ENCODE measurements at places on chromosomes 6 and 20.

DNA sequence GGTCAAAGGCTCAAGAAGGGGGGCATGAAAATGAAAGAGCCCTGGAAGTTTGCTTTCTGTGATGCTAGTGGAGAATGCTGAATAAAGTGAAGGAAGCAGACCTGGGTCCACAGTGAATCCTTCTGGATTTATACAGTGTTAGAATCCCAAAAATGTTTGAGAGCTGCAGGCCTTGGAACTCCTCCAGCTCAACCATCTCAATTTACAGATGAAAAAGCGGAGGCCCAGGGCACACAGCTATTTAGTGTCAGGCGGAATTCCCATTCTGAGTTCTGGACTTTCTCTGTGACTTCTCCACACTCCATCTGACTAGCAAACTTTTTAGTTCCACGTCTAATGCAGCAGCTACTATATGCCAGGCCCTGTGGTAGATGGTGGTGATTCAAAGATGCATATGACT lies 1.5 kb upstream of the PRSS35 start:
- no peak for DNase-seq

GRCh38 chr6:119915971-119916370 lies 566.4 kb upstream of the MAN1A1 start:
- DNase-seq, result no peak

DNA sequence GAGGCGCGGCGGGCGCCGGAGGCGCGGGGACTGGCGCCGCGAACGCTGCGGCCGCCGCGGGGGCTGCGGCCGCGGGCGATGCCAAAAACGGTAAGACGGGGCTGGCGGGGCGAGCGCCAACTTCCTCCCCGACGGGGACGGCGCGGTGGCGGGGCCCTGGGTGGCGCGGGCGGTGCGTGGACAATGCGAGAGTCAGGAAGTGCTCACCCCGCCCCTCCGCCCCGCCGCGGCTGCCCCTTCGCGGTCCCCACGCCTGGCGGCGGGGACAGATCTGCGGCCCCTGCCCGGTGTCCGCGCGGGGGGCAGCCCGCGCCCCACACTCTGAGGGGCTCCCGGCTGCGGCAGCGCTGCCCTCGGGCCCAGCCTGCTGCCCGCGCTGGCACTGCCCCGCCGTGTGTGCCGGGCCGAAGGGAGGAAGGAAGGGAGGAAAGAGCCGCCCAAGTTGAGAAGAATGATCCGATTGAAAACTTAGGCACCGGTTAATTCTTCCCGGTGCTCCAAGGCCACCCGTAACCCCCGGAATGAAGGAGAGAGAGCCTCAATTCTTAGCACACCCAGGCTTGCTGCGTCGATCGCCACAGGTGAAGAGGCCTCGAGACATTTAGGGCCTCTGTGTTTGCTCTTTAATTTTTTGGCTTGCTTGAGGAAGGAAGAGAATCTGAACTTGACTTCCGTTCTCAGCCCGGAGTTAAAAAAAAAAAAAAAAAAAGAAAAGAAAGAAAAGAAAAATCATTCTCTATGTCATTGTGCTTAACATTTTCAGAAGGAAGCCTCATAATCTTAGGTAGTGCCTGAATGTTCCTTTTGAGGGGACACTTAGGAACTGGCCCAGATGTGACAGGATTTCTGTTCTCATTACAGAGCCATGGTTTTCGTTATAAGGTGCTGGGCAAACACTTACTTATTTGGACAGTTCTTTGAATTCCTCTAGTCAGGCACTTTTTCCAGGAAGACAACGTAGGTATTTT lies 982 bp downstream of the HECA start:
- DNase-seq, result no peak

GRCh38 chr6:49342410-49342809 lies 120.6 kb downstream of the MMUT start:
- no peak for DNase-seq

DNA sequence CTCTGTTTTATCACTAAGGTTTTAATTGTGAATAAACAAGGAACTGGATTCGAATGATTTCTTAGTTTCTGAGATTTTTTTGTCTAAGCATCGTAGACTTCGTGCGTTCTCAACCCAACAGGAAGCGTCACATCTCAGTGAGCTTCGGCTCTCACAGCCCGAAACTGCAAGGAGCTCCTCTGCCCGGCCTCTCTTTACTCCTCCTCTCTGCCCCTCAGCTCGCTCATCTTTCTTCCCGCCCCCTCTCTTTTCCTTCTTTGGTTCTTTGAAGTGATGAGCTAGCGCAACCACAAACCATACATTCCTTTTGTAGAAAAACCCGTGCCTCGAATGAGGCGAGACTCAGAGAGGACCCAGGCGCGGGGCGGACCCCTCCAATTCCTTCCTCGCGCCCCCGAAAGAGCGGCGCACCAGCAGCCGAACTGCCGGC lies 480 bp upstream of the NT5E start:
- no peak for DNase-seq

DNA sequence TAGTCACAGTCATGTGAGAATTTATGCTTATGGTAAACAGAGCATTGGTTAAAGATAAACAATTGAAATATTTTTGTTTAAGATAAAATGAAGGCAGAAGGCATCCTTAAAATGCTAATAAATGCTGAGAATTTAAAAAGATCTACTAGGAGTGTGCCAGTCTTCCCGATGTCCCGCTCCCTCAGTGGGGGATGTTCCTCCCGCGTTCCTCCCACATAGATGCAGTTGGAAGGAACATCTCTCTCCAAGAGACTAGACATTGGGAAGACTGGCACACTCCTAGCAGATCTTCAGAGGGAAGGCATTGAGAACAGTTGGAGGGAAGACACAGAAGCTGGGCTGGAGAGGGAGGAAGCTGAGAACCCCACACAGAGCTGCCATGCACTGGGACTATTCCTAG lies 203.3 kb downstream of the EDN1 start:
- no peak for DNase-seq

Data from cerebellar nuclear complex (tissue), 1 donor.